Stimulated activated CD4-positive, alpha-beta T cell treated with anti-CD3 and anti-CD28 coated beads, Interleukin-15, amount 100 ng/mL, for 1 hour (primary cell): ENCODE measurements at places on chromosomes 1 and 21.

- no peak for DNase-seq
These were observed 24.9 kb downstream of the DENND1B start for GRCh38 chr1:197750366-197750765.

GRCh38 chr21:35475762-35476161 is 426.7 kb upstream of the RUNX1 start:
- no peak for DNase-seq

DNA sequence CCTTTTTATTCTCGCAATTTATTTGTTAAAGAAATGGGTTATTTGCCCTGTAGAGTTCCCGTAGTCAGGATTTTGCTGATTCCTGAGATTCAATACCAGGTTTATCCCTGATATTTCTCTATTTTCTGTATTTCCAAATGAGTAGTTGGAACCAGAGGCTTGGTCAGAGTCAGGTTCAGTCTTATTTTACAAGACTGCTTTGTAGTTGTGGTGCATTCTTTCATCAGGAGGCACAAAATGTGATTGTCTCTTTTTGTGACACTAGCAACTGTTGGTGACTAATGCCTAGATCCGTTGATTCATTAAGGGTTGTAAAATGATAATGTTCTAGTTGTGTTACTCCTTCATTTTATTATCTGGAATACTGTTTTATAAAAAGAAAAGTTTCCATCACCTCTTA is 95.5 kb upstream of the TPTE start:
- no peak for DNase-seq

DNA sequence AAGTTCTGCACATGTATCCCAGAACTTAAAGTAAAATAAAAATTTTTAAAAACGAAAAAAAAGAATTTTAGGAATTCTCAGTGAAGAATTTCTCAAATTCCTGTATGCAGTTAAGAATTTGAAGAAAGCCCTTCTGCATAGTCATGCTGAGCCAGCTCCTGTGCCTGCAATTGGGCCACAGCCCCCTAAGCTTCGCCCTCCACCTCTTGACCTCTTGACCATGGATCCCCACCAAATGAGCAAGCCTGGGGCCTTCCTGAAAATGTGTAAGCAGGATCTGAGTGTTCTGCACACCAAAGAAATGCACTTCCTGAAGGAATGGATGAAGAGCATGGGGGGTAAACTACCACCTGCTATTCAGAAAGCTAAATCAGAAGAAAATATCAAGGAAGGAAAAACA is 52.0 kb downstream of the NBPF6 start:
- DNase-seq = no peak

DNA sequence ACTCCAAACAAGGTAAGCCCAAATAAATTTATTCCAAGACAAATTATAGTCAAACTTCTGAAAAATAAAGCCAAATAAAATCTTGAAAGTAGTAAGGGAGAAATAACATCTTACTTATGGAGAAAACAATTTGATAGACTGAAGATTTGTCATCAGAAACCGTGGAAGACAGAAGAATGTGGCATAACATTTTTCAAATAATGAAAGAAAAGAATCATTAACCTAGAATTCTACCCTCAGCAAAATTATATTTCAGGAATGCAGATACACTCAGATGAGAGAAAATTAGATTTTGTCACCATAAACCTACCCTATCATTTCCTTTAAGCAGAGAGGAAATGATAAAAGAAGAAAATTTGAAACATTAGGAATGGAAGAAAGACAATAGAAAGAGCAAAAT is 27.3 kb upstream of the PADI1 start:
- no peak for DNase-seq

DNA sequence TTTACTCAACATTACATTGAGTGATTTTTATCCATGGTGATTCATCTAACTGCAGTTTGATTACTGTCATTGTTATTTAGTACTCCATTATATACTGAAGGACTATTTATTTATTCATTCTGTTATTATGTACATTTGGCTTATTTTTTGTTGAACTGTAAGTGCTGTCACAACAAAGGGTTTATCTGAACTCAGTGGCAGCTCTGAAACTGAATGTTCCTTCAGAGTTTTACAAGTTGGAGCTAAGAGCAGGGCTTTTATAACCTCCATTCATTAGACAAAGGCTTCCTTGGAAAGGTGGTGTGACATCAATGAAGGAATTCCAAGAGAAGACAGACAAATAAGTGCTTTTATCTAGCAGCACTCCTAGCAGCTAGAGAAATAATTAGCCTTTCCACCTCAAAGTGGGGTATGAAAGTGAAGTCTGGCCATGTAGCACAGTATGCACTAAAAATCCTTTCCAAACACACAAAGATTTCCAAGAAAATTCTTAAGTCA is 83.3 kb upstream of the GORAB start:
- DNase-seq = no peak

- DNase-seq = no peak
These were observed 39.2 kb downstream of the MAB21L3 start for GRCh38 chr1:116150368-116150767.

DNA sequence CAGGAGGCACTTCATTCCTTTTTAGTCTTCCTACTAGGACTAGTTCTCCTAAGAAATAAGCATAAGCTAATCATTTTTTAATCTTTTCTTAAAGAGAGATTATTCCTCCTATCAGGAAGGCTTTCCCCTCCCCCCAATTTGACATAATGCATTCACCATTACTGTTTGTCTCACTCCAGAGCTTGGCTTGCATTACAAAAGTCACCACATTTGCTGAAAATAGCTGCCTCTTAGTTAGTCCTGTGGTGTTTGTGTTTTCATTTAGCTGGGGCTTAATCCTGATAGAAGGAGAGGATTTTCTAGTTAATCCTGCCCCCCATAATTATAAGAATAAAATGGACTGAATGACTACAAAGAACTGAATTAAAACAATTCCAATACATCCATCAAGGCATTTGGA is 307.1 kb upstream of the RRP15 start:
- no peak for DNase-seq

- no peak for DNase-seq
These were observed 3.2 kb upstream of the SNAPIN start for GRCh38 chr1:153655333-153655732.

GRCh38 chr1:149942885-149943284 is 6.2 kb upstream of the MTMR11 start:
- DNase-seq = no peak

DNA sequence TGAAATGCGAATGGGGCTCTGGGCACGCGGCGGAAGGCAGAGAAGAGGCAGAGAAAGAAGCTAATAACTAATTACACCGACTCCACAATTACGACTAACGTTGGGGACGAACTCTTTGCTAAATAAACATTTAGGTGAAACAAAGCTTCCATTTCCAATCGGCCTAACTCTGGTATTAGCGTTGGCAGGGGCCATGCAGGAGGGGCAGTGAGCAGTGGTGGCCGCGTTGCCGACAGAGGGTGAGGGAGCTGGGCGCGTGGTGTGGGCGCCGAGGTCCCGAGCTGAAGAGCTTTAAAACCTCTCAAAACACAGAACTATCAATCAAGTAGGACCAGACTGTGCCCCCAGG is 553 bp upstream of the NDUFV3 start:
- no peak for DNase-seq

DNA sequence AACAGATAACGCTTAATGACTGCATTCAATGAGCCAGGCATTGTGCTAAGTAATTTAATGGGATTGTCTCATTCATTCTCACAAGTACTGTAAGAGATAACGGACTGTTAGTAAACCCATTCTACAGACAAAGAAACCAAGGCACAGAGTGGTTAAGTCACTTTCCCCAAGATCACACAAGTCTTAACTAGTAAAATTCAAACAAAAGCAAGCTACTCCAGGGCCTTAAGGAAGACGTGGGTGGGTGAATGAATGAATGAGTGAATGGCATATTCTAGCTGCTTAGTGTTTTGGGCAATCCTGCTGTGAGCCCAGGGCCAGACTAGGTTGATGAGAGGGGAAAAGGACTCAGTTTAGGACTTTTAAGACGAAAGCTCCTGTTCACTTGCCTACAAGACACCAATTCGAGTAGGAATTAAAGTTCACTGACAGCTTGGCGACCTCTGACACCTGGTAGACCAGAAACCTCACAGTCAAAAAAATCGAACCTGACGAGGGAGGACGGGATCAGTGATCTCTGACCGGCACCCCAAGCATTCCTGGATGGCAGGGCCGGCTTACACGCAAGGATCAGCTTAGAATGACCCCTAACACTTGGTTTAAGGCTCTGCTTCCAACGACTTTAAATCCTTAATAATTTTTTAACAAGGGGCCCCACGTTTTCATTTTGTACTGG is 557 bp downstream of the EMC1 start:
- DNase-seq = no peak

DNA sequence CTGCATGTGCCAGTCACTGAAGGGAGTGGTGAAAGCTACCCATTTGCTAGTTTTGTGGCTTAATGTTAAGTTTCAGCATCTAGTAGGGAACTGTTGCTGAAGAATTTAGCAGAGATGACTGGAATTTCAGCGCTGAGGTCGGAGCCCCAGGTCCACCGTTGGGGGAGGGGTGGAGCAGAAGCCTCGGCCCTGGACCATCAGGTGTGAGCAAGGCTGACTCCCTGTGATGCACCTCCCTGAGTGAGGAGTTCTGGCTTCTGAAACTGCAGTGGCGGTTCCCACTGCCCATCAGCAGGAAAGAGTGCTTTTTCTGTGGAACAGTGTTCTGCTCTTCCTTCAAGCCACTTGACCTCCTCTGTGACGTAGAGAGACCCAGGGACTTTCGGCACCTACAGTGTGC is 1.3 kb downstream of the NOS1AP start:
- DNase-seq = no peak

DNA sequence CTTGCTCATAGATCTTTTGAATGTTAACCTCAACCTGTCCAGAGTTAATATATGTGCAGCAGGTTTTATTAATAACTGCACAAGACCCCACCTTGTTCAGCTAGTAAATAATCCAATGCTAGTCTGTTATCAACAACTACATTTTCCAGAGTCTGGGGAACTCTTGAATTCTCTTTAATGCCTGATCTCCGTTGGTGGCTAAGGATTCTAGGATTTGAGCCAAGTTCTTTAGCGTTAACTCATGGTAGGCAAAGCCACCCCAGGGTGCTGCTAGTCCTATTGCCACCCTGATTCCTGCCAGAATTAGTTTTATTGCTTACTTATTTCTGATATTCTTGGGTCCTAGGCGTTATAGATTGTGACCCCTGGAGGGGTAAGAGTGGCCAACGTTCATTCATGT is 12.8 kb downstream of the BACE2 start:
- no peak for DNase-seq

- DNase-seq = no peak
These were observed 34.2 kb downstream of the GJA5 start for GRCh38 chr1:147726168-147726567.

- no peak for DNase-seq
These were observed 111.6 kb downstream of the ZNF281 start for GRCh38 chr1:200298242-200298641.

DNA sequence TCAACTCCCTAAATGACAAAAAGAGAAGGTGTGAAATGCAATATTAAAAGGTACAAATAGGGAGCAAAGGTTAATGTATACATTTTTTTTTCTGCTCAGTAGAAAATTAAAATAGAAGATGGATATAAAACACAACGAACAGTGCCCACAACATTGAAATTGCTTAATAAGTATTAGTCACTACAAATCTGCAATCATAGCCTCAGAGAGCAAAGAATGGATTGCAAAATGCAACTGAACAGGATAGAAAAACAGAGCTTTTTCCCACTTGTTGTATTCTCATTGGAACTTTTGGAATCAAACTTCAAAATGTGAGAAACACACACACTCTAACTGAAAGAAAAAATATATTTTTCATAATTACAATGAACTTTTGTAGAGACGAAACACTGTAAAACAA is 552.2 kb upstream of the NCAM2 start:
- no peak for DNase-seq

DNA sequence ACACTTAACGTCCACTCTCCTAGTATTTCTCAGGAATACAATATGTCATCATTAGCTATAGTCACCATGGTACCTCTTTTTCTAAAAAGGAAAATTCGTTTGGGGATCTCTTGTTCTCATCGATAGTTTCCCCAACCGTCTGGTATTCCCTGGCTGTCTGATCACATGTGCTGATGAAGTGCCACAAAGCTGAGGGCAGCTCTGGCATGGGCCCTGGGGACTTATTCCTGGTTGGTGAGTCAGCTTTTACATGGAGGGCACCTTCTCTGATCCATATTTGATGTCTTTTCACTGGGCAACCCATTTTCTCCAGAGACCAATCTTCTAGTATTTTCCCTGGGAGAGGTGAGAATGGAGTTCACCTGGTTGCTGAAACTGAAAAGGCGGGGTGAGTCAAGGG is 39.5 kb downstream of the CHD1L start:
- no peak for DNase-seq

DNA sequence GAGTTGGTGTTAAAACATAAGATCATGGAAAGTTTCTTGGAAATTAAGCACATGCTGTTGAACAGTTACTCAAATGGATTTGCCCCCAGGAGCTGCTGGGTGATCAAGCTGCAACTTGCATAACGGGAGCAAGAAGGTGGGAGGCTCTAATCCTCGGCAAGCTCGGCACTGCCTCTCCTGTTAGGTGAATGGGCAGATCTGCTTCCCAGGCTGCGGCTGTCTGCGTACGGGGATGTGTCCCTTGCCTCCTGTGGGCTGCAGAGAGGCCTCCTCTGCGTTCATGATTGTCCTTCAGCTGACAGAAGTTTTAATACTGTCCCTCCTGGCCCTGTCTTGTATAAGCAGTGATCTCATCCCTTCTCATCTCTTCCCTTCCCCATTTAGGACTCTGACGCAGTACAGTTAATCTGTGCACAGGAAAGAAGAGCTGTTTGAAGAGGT is 36.7 kb downstream of the ATP1A1 start:
- DNase-seq = no peak

GRCh38 chr1:220732137-220732536 is 16.0 kb upstream of the MTARC2 start:
- no peak for DNase-seq

GRCh38 chr1:157575744-157576143 is 22.1 kb downstream of the FCRL4 start:
- no peak for DNase-seq

DNA sequence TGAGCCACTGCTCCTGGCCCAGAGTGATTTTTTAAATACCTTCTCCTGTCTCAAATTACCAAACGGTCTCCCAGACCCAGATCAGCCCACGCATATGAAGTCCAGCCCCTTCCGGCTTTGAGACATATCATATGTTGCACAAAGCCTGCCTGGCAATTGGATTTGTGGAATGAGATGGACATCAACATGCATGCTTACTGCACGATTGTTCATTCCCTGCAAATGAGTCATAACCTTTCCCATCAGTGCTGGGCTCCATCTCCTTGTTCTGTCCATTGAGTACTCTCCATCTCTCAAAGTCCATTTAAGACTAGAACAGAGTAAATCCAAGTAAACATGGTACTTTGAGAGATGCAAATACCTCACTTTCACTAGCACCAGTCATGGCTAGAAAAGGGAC is 612.2 kb upstream of the USP24 start:
- no peak for DNase-seq

DNA sequence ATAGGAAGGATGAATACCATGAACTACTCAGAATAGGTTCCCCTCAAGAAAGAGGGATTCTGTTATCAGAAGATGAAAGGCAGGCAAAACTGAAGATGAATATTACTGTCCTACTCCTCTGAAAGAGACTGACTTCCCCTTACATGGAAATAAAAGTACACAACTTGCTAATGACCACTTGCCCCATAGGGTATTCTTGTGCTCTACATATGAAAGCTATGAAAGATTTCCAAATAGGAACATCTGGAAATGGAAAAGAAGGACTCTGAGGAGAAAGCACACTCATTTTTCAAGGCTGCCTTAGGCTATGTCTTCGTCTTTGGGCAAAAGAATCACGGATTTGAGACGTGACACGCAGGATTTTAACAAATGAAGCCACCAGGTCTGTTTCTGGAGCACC is 170.1 kb upstream of the DAB1 start:
- no peak for DNase-seq
